ENCODE measurements at places on chromosomes 13 and 19. TPM values are rescaled to one million over a fixed set of nuclear protein-coding genes. Genes with fewer than 3 reads are reported as not detected.

DNA sequence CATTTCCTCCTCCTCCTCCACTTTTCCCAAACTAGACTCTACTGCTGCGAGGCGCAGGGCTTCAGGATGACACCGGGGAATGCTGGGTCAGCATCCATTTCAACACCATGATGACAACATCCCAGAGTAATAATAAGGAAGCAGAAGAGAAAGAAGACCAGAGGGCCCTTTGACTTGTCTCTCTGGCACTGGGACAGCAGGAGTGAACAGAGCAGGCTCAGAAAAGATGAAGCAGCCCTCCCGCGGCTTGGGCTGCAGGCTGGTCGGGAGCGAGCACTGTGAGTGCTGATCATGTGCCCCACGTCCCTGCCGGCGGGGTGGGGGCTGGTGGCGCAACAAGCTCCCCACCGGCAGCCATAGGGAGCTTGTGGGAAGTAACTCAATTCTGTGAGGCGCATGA is 30.5 kb downstream of the RANBP3 start:
- peak overlapping the region; percentile 95 for H3K27ac ChIP-seq
- no peaks in the 10 kb centered on the region for H3K36me3 ChIP-seq
- no peaks in the 10 kb centered on the region for H3K27me3 ChIP-seq

- H3K4me1 ChIP-seq, result no peaks in the 10 kb centered on the region
- DNase-seq, result no peak
- no peak overlapping the region for H3K27ac ChIP-seq
- no peaks in the 10 kb centered on the region for H3K36me3 ChIP-seq
- H3K27me3 ChIP-seq, result no peaks in the 10 kb centered on the region
Observed at GRCh38 chr19:35100588-35101533, 14.8 kb upstream of the FXYD3 start.

PEX11G gene
- polyA plus RNA-seq, result 0.68 TPM

GRCh38 chr19:23203841-23204344 is 46.3 kb downstream of the ZNF724 start:
- H3K4me1 ChIP-seq, result no peaks in the 10 kb centered on the region
- no peaks in the 10 kb centered on the region for H3K36me3 ChIP-seq
- H3K4me3 ChIP-seq, result no peak overlapping the region
- DNase-seq, result no peak
- no peak overlapping the region for H3K27ac ChIP-seq

DNA sequence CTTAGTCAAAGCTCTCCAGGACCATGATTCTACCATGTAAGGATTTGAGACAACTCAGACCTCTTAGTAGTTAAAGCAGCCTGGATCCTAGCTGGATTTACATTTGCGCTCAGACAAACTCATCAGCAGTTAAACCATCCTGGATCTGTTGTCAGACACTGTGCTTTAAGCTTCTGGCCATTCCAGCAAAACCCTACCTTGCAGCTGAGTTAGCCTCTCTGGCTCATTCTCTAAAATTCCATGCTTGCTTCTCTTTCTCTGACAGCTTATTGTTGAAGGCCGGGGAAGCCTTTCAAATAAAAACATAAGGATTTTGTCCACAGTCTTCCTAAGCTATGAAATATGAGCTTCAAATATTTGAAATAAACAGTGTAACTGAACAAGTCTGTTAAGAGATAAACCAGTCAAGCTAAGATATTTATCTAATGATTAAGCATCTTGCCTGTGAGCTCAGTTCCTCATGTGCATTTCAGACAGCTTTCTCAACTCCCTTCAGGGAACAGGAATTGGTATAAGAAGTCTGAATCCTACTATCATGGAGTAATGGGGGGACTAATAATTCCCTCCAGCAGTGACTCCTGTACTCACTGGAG is 89.3 kb downstream of the SLAIN1 start:
- H3K36me3 ChIP-seq, result peaks cover 29% of the 10 kb centered on the region
- H3K27ac ChIP-seq, result no peak overlapping the region
- no peak overlapping the region for H3K4me3 ChIP-seq
- H3K4me1 ChIP-seq, result no peaks in the 10 kb centered on the region

GRCh38 chr19:5814123-5814851 is 9.4 kb downstream of the NRTN start:
- no peak overlapping the region for H3K27ac ChIP-seq
- no peak for DNase-seq
- H3K4me1 ChIP-seq, result no peaks in the 10 kb centered on the region
- no peaks in the 10 kb centered on the region for H3K36me3 ChIP-seq

DNA sequence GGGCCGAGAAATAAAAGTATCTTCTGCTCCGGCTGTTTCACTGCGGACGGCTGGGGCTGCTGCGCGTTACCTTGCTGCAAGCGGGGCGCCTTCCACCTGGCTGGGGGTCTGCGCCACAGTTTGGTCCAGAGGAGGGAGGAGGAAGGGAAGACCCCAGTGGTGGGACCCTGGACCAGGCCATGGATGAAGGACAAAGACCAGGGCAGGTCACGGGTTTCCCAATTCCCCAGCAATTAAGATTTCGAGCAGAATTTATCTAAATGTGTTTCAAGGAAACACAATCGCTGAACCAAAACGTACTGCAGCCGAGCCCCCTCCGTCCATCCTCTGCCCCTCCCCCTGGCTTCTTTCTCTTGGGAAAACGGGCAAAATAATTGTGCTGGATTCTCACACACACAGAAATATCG is 2.9 kb downstream of the SOX1 start:
- peaks cover 33% of the 10 kb centered on the region for H3K27me3 ChIP-seq
- peaks cover 22% of the 10 kb centered on the region for H3K4me1 ChIP-seq
- H3K27ac ChIP-seq, result no peak overlapping the region
- H3K4me3 ChIP-seq, result peak overlapping the region; percentile 58

DNA sequence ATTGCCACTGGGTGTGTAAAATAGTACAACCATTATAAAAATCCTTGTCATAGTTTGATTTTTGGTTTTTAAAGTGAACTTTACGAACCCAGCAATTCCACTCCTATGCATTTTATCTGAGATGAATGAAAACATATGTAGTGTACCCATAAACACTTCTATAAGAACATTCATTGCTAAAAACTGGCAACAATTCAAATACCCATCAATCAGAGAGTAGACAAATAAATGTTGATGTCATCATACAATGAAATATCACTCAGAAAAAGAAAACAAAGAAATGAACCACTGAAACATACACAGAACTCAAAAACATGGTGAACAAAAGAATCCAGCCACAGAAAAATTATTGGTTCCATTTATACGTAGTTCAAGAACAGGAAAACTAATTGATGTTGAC is 202.3 kb downstream of the ABCC4 start:
- H3K36me3 ChIP-seq, result peaks cover 54% of the 10 kb centered on the region
- no peaks in the 10 kb centered on the region for H3K27me3 ChIP-seq

Measured in naive thymus-derived CD8-positive, alpha-beta T cell (primary cell).